ENCODE measurements at places on chromosomes 5 and 9.

DNA sequence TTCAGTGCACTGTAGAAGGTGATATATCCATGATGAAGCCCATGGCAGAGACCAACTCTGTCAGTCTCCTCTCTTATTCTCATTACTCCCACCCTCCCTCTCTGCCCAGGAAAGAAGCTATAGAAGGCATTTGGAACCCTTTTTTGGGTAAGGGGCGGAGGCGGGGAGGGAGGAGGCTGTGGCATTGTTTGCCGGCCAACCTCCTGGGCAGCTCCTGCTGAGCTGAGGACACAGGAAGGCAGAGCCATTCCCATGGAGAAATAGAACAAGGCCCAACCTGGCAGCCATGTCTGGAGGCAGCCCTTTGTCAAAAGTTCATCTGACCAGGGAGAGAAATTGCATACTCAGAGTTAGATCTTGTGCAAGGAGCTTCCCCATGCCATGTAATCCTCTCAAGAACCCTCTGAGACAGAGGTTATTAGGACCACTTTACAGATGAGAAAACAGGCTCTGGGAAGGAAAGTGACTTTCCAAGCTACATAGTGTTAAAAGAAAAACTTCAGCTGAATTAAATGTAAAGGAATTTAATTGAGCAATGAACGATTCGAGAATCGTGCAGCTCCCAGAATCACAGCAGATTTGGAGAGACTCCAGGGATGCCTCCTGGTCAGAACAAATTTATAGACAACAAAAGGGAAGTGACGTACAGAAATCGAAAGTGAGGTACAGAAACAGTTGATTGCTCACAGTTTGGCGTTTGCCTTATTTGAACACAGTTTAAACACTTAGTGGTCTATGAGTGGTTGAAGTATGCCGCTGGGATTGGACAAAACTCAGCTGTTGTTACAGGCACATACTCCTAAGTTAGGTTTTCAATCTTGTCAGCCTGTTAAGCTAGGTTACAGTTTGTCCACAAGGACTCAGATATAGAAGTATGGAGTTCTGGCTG lies 158.6 kb downstream of the MELK start:
- DNase-seq, result no peak

DNA sequence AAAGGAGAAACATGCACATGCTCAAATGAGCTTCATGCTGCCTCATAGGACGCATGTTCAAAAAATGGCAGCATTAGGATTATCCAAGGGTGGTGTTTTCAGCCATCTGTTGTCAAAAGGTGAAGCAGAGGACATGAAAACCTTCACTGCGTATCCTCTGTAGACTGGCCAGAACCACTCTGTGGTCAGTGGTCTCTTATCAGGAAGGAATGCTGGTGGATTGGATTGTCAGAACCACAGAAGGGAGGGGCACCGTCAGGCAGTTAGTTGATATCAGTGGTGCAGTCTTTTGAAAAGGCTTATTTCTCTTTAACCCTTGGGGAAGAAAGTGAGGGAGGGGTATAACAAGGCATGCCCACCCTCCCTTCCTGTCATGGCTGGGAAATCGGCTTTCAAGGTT lies 100.1 kb downstream of the FBXL7 start:
- no peak for DNase-seq

GRCh38 chr5:116378007-116378776 lies 196.4 kb downstream of the SEMA6A start:
- no peak for DNase-seq

GRCh38 chr5:89147031-89147430 lies 264.0 kb upstream of the MEF2C start:
- no peak for DNase-seq

DNA sequence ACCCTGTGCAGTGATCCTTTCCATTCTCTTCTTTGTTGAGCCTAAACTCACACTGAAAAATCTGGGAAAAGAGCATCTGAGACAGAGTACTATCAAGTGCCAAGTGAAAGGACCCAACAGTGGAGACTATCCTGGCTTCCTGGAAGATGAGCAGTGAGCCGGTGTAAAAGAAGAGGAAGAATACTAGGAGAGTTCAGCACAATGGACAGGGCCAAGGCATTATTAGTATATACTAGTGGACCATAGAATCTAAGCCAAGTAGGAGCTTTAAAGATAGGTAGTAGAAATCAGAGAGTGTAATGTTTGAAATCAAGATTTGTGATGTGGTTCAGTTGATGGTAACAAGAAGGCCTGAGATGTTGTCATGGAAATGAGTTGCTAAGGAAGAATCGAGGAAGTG lies 140.8 kb downstream of the CAMK4 start:
- DNase-seq, result no peak

DNA sequence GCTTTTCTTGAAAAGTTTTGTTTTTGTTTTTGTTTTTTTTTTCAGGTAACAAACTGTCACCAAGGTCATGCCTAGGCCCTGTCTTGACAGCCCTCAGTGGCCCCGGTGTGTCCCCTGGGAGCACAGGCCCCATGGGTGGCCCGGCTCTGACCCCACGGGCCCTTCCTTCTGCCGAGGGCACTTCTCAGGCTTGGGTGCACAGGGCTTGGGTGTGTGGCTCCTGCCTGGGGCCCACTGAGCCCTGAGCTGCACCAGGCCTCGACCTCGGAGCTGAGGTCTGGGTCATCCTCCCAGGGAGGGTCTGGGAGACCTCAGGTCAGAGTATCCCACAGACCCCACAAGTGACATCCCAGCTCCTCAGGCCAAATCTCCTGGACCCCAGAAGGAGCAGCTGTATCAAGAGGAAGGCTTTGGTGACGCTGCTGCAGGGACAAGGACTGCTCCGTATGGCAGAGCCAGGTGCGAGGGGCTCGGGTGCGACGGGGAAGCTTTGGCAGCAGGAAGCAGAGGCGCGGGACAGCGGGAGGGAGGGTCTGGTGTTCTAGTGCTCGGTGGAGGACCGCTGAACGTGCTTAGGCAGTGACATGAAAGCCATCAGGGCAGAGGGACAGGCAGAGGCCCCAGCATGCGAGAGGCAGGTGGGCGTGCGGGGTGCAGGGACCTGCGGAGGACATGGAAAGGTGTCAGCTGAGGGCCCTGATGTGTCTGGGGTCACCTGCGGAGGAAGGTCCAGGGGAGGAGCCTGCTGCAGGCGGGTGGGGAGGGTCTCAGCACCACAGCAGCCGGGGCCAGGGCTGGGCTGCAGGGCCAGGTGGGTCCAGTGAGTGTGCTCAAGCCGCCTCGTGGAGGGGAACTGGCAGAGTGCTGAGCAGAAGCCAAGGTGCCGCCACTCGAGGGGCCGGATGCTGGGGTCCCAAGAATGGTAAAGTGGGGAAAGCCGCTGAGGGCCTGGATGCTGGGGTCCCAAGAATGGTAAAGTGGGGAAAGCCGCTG lies 18.4 kb upstream of the SLC9A3 start:
- DNase-seq, result no peak

GRCh38 chr5:73911761-73912393 lies 285.9 kb downstream of the ARHGEF28 start:
- DNase-seq, result no peak

GRCh38 chr5:160616712-160617497 lies 195.2 kb downstream of the PTTG1 start:
- no peak for DNase-seq

DNA sequence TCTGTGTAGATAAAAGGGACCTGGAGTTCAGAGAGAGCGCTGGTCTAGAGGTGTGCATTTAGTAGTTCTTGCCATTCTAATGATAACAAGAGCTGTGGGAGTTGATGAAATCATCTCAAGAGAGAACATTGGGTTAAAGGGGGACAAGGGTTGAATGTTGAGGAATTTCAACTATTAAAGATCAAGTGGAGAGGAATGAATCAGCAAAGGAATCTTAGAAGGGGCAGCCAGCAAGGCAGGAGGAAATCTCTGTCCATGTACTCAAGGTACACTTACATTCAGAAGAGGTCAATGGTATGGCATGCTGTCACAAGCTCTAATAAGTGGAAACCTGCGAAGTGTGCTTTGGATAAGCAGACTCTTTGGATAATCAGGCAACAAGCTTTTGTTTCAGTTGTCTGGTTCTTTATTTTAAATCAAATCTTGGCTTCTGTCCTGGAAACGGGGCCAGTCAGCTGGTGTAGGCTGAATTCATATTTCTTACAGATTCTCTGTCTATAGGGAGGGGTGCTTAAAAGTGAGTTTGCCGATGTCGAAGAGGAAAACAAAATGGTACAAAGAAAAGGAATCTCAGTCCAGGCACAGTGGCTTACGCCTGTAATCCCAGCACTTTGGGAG lies 320.5 kb upstream of the CD180 start:
- no peak for DNase-seq

DNA sequence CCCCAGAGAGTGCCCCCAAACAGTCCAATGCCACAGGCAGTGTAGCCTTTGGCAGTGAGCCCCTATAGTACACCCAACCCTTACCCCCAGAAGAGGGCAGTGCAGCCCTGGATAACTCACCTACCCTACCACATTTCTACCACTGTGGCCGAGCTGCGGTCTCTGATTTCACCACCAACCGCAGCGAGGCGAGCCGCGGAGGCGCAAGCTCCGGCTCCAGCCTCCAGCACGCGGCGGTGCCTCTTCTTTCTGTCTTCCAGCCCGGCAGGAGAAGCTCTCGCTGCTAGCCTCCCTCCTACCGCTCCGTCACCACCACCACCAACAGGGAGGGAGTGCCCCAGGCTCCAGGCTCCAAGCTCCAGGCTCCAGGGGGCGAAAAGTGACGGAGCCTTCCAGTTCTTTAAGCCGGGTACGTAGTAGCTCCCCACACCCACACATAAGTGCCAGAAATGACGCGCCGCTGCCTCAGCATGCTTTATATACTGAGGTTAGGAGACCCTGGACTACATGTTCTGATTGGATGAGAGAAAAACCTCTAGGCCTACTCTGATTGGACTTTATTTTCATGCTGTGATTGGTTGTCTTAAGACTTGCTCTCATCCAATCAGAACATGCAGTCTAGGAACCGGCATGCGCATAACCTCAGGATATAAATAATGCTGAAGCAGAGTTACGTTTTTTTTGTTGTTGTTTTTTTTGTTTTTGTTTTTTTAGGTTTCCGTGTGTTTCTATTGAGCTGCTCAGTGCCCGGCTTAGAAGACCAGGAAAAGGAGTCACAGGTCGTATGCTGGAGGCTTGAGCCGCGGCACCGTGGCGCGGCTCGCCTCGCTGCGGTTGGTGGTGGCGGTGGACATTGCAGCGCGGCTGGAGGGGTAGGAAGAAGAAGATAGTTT lies at the start of gene PCAT7:
Gene PCAT7, plus strand, starts transcription at position 645 of the 893 bp plus-strand sequence.
- DNase-seq, result no peak

GRCh38 chr9:127791085-127791484 lies 5.3 kb downstream of the CDK9 start:
- DNase-seq, result no peak

DNA sequence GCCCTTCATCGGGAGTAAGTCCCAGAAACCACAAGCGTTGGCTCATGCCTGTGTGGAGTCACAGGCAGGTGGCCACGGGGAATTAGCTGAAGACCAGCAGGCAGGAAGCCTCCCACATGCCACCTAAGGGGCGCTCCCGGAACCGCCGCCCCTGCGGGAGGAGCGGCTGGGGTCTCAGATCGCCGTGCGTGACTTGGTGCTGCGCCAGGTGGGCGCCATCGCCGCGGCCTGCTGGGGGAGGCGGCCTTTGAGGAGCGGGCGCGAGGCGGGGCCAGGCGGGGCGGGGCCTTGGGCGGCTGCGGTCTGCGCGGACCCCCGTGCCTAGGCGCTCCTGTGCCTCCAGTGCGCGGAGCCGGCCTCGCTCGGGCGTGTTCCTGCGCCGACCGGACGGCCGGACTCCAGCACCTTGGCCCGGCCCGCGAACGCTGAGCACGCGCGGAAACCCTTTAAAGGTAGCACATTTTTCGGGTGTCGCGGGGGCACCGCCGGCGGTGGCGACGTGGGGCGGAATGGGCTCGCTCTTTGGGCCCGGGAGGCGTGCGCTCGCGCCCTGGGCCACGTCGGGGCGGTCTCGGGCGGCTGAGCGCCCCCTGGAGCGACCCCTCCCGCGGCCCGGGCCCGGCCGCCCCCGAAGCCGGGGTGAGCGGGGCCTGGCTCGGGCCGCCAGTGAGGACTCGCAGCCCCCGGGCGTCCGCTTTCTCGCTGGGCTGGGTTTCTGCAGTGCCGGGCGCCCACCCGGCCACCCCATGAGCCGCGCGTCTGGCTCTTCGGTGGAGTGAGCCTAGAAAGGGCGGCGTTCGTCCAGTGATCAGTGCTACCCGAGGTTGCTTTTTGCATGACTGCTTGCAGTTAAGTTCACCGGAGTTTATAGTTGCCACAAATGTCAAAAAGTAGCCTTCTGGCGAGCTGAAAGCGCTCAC lies 24.5 kb downstream of the LECT2 start:
- DNase-seq, result no peak

- DNase-seq, result no peak
Measured at GRCh38 chr5:79552984-79553383, 39.0 kb upstream of the HOMER1 start.

DNA sequence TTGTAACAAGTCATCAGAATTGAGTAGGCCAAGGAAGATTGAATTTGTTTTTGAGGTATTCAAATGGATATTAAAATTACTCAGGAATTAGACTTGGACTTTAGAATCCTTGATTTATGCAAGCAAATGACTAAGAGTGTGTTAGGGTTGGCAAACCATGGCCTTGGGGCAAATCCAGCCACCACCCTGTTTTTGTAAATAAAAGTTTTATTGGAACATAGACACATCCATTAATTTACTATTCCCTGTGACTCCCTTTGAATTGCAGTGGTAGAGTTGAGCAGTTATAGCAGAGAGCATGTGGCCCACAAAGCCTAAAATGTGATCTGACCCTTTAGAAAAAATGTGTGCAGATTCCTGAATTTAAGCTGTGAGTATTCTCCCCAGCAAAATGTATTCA lies 115.6 kb downstream of the WDR70 start:
- no peak for DNase-seq

DNA sequence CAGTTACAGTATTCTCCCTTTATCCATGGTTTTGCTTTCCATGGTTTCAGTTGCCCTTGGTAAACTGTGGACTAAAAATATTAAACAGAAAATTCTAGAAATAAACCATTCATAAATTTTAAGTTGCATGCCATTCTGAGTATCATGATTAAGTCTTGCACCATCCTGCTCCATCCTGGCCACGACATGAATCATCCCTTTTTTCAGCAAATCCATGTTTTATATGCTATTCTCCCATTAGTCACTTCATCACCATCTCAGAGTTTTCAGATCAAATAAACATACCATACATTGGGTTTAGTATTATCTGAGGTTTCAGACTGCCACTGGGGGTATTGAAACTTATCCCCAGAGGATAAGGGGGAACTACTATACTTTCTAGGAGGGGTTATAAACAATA lies 234.4 kb upstream of the ATP10B start:
- no peak for DNase-seq

DNA sequence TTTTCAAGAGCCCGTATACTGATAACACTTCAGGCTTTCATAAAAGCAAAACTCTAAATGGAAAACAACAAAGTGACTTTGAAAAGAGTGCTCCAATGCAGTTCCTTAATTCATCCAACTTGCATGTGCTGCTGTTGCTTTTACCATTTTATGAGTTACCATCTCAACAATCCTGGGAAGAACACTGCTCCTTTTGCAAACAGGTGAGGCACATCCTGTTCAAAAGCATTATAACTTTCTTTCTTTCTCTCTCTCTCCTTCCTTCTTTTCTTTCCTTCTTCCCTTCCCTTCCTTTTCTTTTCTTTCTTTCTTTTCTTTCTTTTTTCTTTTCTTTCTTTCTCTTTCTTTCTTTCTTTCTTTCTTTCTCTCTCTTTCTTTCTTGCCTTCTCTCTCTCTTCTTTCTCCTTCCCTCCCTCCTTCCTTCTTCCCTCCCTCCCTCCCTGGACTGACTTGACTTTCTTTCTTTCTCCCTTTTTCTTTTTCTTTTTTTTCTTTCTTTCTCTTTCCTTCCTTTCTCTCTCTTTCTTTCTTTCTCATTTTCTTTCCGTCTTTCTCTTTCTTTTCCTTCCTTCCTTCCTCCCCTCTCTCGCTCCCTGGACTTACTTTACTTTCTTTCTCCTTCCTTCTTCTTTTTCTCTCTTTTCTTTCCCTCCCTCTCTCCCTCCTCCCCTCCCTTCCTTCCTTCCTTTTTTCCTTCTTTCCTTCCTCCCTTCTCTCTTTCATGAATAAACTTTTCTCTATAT lies 11.2 kb upstream of the PARP8 start:
- no peak for DNase-seq

Measured in T-helper 9 cell (primary cell).